NAMALWA (cell line): ENCODE measurements at places on chromosomes 1 and 21.
A peak's percentile ranks its signal among the peaks of the same experiment; 100 is the strongest.

DNA sequence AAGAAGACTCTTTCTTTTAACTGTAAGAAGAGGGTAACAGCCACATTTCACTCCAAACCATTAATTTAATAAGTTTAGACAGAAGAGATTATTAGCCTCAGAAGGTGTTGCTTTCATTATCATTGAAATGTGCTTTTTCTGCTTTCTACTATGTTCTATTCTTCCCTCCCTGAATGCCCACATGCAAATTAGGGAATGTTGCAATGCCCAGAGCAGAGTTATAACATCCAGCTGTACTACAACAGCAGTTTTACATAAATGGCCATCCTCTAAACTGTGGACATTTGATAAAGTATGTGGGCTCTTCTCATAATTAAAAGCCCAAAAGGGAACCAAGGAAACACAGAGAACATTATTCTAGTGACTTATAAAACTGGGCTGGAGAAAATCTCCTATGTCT, 82.2 kb upstream of the SOD1 start:
- no peak for DNase-seq

DNA sequence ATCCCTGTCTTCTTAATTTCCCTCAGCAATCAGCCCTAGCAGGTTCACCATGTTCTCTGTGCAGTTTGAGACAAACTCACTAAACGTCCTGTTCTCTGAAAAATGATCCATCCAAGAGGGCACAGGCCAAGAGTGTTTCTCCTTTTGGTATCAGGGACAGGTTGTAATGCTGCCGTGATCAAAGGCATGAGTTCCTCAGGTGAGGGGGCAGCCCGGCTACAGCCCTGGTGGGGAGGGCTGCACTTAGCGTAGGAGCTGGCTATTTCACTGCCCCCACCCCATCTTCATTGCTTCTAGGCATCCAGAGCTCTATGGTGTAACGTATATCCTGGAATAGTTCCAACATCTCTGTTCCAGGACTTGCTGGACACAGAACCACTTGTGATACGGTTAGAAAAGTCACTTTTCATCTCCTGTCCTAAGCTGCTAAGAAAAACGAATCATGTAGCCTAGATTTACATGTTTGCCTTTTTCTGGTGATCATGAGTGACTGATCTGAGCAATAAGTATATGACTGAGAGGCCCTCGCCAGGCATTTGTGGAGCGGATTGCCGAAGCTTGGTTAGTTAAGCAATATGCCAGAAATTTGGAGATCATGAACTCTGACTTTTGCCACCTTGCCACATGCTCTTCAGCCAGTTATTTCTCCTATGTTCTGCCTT, 41.1 kb upstream of the SRP9 start:
- no peak for DNase-seq

GRCh38 chr1:200302192-200302920, 107.5 kb downstream of the ZNF281 start:
- peak; percentile 81 for DNase-seq

- DNase-seq: no peak
These were observed 2.2 kb downstream of the PUSL1 start for GRCh38 chr1:1310476-1311053.

- DNase-seq: no peak
These were observed 56.9 kb downstream of the ADAMTS5 start for GRCh38 chr21:26909972-26910371.

GRCh38 chr1:29230553-29231378, at the start of gene MECR:
Gene MECR, minus strand, starts transcription at chr1:29230934. Its CDS starts 28 bp downstream, at chr1:29230906.
- DNase-seq: peak; percentile 95

- DNase-seq: no peak
These were observed 326.6 kb downstream of the CAMTA1 start for GRCh38 chr1:7111853-7112252.

- no peak for DNase-seq
These were observed 8.7 kb upstream of the MMEL1 start for GRCh38 chr1:2641381-2642130.

GRCh38 chr1:108077991-108078390, 113.0 kb upstream of the VAV3 start:
- DNase-seq: no peak
